ENCODE measurements at places on chromosomes 16 and 17. TPM values are rescaled to one million over a fixed set of nuclear protein-coding genes. Genes with fewer than 3 reads are reported as not detected.

Gene FBXW10
- total RNA-seq = 0.08 TPM

Gene NOD2
- total RNA-seq = 1.4 TPM

Gene CDRT4
- total RNA-seq = 4.9 TPM

Gene CA5A
- not detected for total RNA-seq

Gene CYBA
- 58.9 TPM for total RNA-seq

Gene RAD51C
- total RNA-seq = 36.8 TPM

Gene IGSF6
- total RNA-seq = 5.8 TPM

Gene DCXR
- 161 TPM for total RNA-seq

Gene CDC42EP4
- total RNA-seq = 80.5 TPM

Gene TEKT5
- total RNA-seq = 0.52 TPM

Gene ABAT
- total RNA-seq = 5.0 TPM

Gene CCDC102A
- total RNA-seq = 5.3 TPM

Gene PRSS8
- not detected for total RNA-seq

Gene NPB
- total RNA-seq = 0.24 TPM

Gene KRTAP2-3
- not detected for total RNA-seq

Gene ABCC6
- total RNA-seq = 2.0 TPM

Gene PRR15L
- total RNA-seq = 0.47 TPM

Gene DHRS7C
- 159 TPM for total RNA-seq

Gene CSH1
- total RNA-seq = not detected

Data from left cardiac atrium (tissue), 4 donors.